Right renal pelvis (tissue), 4 donors: ENCODE measurements at places on chromosomes 5 and 9.

- no peak for DNase-seq
Observed at GRCh38 chr5:5103245-5103644, 36.9 kb upstream of the ADAMTS16 start.

- DNase-seq = no peak
Observed at GRCh38 chr5:171750311-171750788, 35.3 kb upstream of the SMIM23 start.

- no peak for DNase-seq
Observed at GRCh38 chr5:157648275-157648990, 3.8 kb downstream of the SOX30 start.

GRCh38 chr5:73303148-73304079 lies 130.4 kb downstream of the TMEM174 start:
- DNase-seq = no peak

- no peak for DNase-seq
Observed at GRCh38 chr9:105439428-105439827, 8.4 kb upstream of the FSD1L start.

DNA sequence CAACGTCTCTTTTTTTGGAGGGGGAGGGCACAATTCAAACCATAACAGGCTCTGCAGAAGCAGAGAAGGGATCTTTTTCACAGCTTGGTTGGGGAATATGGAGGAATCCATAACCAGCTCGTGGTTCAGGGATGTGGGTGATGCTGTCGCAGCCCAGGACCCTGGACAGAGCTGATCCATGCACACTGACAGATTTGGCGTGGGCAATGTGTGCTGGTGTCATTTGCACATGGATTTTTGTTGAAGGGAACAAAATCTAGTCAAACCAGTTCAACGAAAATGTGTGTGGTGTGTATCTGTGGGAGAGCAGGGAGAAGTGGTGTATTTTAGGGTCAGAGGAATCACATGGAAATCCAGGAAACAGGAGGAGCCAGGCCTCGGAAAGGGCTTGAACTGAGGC lies 4.2 kb downstream of the DOCK2 start:
- peak; percentile 23 for DNase-seq

- DNase-seq = no peak
Observed at GRCh38 chr9:99419070-99419469, 197.0 kb downstream of the SEC61B start.

DNA sequence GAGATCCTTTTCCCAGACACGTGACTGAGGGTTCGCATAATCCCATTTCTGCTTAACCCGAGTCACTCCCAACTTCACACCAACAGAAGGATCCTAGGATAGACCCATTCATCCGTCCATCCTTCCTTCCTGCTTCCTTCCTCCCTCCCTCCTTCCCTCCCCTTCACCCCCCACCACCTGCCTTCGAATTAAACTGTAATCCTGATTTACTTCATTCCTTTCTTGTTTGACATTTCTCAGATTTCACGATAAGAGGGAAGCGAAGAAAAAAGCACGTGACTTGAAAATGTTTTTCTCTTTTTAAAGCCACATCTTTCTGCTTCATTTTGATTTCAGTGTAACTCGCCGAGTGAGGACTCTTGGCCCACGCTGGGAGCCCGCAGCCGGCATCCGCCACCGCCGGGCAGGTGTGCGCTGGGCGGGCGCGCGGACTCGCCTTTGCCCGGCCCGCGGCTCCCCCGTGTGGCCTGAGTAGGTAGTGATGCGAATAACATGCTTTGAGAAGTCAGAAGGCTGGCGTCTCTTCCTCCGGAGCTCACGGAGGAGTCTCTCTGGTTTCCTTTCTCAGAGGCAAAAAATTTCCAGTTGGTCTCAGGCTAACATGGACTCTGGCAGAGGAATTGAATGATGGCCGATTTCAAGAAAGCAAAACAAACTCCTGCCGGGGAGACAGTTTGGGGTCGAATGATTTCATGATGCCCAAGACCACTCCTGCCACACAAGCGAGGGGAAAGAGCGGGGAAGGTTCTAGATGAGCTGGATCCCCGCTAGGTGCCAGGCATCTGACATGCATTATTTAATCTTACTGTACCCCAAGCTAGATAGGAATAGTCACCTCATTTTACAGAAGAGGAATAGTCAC lies 117.7 kb downstream of the SLC12A2 start:
- DNase-seq = peak; percentile 55

- DNase-seq = no peak
Observed at GRCh38 chr5:55997742-55998351, 3.1 kb upstream of the IL6ST start.

- no peak for DNase-seq
Observed at GRCh38 chr5:5078009-5078897, 61.9 kb upstream of the ADAMTS16 start.

DNA sequence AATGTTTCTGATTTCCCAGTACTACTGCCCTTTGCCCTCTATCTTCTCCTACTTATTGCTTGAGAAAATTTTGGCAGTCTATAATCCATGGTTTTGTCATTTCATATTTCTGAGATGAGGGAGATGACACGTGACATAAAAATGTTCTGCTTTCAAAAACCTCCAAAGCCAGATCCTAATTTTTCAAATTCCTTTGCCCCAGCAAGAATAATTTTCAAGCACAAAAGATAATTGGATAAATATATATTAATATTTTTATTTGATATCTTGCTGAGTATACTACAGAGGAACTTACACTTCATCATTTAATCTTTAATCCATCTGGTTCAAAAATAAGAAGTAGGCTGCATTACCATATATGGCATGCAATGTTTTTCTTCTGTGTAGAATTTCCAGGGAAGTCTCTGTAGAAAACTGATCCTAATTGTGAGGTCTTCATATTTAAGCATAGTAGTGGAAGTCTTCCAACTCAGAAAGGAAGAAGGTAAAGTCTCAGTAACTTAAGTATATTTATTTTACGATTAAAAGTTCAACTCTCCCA lies 1738.8 kb downstream of the EFNA5 start:
- no peak for DNase-seq

GRCh38 chr5:175689147-175689991 lies 31.5 kb downstream of the HRH2 start:
- no peak for DNase-seq

DNA sequence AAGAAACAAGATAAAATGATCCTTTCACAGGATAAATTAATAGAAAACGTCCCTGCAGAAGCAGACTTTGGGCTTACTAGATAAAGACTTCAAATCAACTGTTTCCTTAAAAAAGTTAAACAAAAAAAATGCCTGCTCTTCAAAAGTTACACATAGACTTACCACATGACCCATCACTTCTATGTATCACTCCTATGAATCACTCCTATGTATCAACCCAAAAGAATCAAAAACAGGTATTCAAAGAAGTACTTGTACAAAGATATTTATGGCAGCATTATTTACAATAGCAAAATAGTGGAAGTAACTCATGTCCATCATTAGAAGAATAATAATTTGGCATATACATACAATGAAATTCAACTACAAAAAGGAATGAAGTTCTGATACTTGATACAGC lies 56.3 kb upstream of the PRDM9 start:
- DNase-seq = no peak

GRCh38 chr5:95086927-95087815 lies 197.7 kb downstream of the MCTP1 start:
- no peak for DNase-seq

DNA sequence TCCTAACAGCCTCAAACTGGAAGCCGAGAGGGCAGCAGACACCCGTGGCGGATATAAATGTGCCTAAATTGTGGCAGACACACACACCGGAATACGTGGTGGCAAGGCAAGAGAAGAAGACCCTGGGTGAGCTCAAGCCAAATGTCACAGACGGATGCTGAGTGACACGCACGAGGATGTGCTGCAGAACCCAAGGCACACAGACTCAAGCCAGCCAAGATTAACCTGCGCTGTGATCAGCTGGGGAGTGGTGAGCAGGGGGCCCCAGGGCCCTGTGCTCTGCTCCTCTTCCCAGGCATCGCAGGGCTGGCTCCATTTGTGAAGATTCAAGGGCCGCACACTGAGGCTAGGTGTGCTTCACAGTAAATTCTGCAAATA lies 16.4 kb downstream of the SEMA4D start:
- DNase-seq = no peak

GRCh38 chr5:16574789-16575721 lies 41.7 kb downstream of the RETREG1 start:
- DNase-seq = no peak

- DNase-seq = no peak
Observed at GRCh38 chr5:53080271-53080670, 29.3 kb downstream of the MOCS2 start.

- no peak for DNase-seq
Observed at GRCh38 chr5:126301056-126301455, 122.2 kb upstream of the GRAMD2B start.

DNA sequence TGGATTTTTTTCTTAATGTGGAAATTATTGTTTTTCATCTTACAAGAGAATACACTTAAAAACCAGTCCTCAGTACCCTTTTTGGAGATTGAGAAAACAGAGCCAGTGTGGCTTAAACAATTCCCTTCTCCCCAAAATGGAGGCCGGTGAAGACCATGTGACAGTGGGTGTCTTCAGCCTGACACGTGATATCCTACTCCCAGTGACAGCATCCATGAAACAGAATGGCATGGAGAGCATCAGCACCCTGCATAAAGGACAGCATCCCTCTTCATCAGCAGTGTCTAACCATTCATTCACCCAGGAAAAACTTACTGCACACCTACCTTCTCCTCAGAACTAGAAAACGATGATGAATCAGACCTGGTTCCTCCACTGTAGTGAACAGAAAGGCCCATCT lies 103.4 kb upstream of the RAI14 start:
- no peak for DNase-seq

DNA sequence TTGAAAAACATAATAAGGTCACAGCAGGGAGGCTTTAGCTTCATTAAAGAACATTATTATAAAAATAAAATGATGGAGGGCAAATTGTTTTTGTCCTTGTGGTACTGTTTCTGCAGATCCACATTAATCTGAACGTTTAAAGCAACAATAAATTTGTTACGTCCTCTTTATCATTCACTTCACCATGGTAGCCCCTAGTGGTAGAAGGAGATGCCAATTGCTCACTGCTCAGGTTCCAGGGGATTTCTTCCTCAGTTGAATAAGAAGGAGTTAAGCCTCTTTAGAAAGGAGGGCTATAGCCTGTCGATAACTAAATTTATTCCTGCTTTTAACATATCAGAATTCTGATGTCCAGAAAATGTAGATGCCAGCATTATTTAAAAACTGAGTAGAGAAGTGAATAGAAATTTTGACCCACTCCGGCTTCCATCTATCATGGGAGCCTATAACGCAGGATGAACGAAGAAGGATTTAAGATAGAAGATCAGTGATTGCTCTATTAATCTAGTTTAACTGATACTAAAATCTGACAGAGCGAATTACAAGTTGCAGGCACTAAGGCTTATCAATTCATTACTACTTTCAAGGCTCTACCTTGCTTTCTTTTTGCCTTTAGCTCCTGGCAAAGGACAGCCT lies 692.3 kb downstream of the PTPRD start:
- DNase-seq = no peak

DNA sequence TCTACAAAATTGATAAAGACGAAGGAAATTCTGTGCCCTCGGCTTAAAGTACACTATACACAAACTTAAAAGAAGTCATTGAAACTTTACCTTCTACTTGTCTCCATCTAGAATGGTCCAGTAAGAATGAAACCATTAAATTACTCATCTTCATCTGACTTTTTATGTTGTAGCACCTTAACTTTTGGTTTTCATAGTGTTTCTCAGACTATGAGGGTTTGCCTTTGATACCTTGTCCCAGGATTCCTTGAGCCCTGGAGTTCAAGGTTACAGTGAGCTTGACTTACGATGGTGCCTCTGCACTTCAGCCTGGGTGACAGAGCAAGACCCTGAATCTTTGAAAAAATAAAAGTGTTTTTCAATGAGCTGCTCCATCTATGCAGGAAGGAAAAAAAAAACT lies 132.2 kb downstream of the CDC42SE2 start:
- no peak for DNase-seq

GRCh38 chr9:21831841-21832509 lies 29.5 kb downstream of the MTAP start:
- no peak for DNase-seq

DNA sequence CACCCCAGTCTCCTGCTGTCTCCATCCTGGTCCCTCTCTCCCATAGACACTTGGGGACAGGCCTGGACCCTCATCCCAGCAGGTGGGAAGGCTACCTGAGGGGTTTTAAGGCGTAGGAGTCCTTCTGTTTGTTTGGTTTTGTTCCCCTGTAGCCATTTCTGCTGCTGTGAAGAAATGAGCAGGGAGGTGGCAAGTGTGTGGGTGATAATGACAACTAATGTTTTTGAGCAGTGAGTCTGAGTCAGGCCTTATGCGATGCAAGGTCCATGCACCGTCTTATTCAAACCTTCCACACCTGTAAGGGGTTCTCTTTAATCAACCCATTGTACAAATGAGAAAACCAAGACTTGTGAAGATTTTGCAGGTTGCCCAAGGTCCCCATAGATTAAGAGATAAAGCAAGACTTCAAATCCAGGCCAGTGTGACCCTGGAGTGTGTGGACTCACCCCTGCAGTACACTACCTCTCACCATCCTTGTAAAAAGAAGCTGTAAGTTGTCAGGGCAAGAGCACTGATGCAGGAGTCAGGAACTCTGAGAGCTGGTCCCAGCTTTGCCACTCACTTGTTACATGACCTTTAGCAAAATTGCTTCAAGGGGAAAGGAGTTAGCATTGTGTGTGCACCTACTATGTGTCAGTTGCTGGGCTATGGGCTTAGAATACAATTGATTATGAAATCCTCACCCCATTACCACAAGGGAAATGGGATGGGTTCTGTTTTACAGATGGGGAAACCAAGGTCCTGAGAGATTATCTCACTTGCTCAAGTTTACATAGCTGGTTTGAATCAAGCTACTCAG lies 7.6 kb downstream of the PCDH12 start:
- DNase-seq = no peak

DNA sequence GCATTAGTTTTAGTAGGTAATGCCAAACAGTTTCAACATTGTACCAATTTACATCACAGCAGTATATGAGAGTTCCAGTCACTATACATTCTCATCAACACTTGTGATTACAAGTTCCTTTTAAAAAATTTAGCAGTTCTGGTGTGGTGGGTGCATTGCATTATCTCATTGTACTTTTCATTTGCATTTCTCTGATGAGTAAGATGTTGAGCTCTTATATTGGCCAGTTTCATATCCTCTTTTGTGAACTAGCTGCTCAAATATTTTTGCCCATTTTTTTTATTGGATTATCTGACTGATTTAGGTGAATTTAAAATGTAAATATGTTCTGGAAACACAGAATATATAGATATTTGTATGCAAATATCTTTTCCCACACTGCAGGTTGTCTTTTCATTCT lies 160.9 kb upstream of the NR3C1 start:
- DNase-seq = no peak

DNA sequence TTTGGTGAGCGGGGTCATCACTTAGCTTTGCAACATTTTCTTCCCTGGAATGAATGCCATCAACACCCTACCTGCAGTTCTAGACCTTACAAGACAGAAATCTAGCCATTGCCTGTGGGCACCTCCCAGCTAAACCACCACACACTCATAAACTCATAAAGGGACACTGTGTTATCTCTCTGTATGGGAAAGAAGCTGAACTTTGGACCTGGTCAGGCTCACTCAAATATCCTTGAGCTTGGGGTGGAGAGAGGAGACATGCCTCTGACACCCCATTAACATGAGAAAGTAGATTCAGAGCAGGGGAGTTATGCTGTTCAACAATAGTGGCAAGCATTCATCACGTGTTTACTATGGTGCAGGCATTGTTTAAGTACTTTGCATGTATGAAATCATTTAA lies 205.6 kb downstream of the ZNF462 start:
- DNase-seq = no peak

- no peak for DNase-seq
Observed at GRCh38 chr9:15469862-15470261, 40.9 kb downstream of the PSIP1 start.

GRCh38 chr9:135163023-135163780 lies 75.7 kb downstream of the OLFM1 start:
- DNase-seq = no peak
